Endothelial cell of umbilical vein (primary cell): ENCODE measurements at places on chromosomes 6 and 20. TPM values are rescaled to one million over a fixed set of nuclear protein-coding genes. Genes with fewer than 3 reads are reported as not detected.

- peaks cover 6% of the 10 kb centered on the region for H3K36me3 ChIP-seq
- no peaks in the 10 kb centered on the region for H3K4me1 ChIP-seq
- DNase-seq = no peak
Observed at GRCh38 chr6:144479991-144480390, 194.9 kb downstream of the UTRN start.

DNA sequence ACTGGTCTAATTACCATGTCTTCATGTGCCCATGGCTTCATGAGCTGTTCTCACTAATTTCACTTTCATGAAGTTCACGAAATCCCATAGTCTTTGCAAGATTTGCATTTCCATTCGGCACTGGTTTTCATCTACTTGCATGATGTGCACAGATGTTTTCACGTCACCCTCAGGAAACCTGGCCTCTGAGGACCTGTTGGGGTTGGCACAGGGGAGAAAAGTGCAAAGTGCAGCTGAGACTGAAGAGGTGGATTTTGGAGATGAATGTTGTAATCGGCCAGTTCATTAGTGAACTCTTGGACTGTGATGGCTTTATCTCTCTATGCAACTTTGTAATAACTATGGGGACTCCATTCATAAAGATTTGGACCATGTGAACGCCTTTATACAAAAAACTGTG, 80.2 kb upstream of the SULF2 start:
- no peak for DNase-seq
- no peaks in the 10 kb centered on the region for H3K4me1 ChIP-seq
- H3K27ac ChIP-seq = no peak overlapping the region
- H3K27me3 ChIP-seq = peaks cover 7% of the 10 kb centered on the region
- no peak overlapping the region for H3K4me3 ChIP-seq

DNA sequence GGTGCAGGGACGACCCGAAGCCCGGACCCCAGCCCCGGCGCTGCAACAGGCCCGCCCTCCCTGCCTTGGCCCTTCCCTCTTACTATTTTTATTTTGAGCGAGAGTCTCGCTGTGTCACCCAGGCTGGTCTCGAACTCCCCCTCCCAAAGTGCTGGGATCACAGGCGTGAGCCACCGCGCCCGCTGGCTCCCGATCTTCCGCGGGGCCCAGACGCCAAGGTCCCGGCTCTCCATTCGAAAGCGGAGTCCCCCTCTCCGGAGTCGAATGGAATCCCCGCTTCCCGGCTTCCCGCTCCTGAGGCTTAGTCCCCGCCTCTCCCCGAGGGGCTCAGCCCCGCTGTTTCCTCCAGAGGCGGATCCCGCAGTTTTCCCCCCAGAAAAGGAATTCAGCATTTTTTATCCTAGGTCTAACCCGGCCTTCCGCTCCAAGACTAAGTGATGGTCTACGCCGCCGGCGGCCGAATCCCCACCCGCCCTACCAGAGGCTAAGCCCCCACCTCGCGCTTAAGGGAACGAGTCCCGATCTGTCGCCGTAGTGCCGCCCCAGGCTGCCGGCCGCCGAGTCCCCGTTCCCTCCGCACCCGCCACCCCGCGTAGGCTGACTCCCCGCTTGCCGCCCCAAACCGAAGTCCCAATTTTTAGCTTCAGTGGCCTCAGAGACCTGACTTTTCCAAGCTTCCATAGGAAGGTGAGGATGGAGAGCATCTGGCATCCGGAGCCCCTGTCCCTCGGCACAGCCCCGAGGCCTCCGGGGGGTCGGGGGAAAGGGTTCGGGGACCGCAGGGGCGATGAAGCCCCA, 11.5 kb upstream of the TMC2 start:
- H3K27ac ChIP-seq = peak overlapping the region; percentile 73
- DNase-seq = peak; percentile 65
- no peaks in the 10 kb centered on the region for H3K36me3 ChIP-seq
- peaks cover 14% of the 10 kb centered on the region for H3K27me3 ChIP-seq
- H3K4me3 ChIP-seq = peak overlapping the region; percentile 63

DNA sequence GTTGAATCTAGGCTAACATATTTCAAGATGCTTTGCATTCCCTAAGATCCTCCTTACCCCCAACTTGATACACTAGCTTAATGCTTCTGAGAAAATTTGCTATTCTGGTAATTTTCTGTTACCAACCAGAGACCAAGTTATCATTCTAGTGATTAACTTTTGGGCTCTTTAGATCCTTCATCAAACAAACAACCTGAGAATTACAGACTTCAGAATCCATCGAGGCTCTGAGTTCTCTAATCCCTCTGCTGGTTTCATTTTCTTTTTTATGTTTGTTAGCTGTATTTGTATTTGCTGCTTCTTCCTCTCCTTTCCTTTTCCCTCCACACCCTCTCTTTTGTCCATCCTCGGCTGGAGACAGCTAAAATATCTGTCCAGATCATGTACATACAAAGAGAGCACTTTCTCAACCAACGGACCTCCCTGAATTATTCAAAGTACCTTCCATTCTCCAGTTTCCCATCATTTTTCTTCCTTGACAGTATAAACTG, 98.7 kb upstream of the RIPOR2 start:
- H3K27ac ChIP-seq = no peak overlapping the region
- H3K4me1 ChIP-seq = no peaks in the 10 kb centered on the region
- H3K4me3 ChIP-seq = no peak overlapping the region
- no peak for DNase-seq
- no peaks in the 10 kb centered on the region for H3K36me3 ChIP-seq

Gene ZSWIM3
- 4.2 and 4.4 TPM in 2 replicates for total RNA-seq

Gene TPBG
- 9.0 and 11.4 TPM in 2 replicates for total RNA-seq

Gene SIRPB2
- 9.5 and 12.3 TPM in 2 replicates for total RNA-seq

Gene FAM83D
- 35.5 and 46.0 TPM in 2 replicates for total RNA-seq
